ENCODE measurements at places on chromosomes 13 and 19. TPM values are rescaled to one million over a fixed set of nuclear protein-coding genes. Genes with fewer than 3 reads are reported as not detected.

GRCh38 chr13:66001140-66001539 lies 1229.0 kb downstream of the PCDH9 start:
- DNase-seq = no peak

DNA sequence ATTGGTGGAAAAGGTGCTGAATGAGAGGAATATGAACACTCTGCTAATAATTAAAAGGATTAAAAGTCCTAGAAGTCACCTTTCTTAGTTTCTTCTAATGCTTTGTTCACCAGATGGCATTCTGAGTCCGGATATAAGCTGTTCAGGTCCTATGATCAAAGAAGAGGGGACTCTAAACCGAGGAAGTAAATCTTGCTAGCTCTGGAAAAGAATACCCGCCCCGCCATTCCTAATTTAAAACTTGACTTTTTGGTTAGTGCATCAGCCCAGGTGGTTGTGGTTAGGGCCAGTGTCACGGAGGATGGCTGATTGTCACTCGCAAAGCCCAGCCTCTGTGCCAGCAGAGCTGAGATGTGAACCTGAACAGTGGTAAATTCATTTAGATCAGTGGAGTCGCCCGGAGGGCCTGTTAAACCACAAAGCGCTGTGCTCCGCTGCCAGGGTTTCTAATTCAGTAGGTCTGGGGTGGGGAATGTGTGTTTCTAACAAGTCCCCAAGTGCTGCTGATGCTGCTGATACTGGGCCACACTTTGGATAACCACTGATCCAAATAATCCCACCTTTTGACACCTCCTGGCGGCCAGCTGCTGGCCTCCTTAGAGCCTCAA lies 425.4 kb downstream of the DCT start:
- no peak for DNase-seq

DNA sequence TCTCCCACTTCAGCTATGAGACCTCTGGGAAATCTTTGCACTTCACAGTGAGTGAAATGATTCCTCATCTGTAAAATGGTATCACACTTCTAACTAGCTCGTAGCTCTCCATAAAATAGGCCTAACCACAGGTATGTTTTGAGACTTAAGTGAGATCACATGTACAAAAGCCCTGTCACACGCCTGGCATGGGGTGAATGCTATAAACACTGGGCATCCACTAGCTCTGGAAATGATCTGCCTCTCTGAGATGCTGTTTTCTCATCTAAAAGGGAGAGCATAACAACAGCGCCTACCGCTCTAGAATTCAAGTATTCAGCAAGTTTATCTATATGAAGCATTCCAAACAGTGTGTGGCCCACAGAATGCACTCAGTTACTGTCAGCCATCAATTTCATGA lies 2.2 kb downstream of the AKT2 start:
- no peak for DNase-seq

GRCh38 chr13:39599012-39599411 lies 4.0 kb downstream of the LHFPL6 start:
- DNase-seq = no peak

DNA sequence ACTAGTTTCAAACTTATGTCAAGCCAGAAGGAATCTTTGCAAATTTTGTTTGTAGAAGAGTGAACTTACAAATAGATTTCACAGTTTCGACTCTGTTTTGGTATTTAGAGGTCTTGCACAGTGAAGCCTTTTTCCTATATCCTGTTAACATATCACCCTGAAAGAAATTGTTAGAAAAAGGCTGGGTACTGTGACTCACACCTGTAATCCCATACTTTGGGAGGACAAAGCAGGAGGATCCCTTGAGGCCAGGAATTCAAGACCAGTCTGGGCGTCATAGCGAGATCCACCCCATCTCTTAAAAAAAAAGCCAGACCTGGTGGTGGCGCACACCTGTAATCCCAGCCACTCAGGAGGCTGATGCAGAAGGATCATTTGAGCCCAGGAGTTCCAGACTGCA lies 224.0 kb downstream of the GGACT start:
- no peak for DNase-seq

- DNase-seq = no peak
Measured at GRCh38 chr19:16585094-16585801, 13.0 kb upstream of the SLC35E1 start.

Gene KANK2
- 0.82 TPM for total RNA-seq

Gene RFPL4A
- total RNA-seq = not detected

All from natural killer cell (primary cell).